ENCODE measurements at places on chromosomes 4 and X. TPM values are rescaled to one million over a fixed set of nuclear protein-coding genes. Genes with fewer than 3 reads are reported as not detected.

Gene SPACA5
- total RNA-seq, result not detected

Gene SOX3
- not detected for total RNA-seq

Gene LANCL3
- 0.98 TPM for total RNA-seq

Gene GJB1
- total RNA-seq, result not detected

Gene ADH6
- not detected for total RNA-seq

Gene KLKB1
- total RNA-seq, result not detected

Gene TLR3
- 2.9 TPM for total RNA-seq

Gene C1QTNF7
- total RNA-seq, result not detected

Gene SSX3
- total RNA-seq, result not detected

Gene STATH
- total RNA-seq, result not detected

Gene TACC3
- total RNA-seq, result 19.5 TPM

Gene ZBTB33
- total RNA-seq, result 27.1 TPM

Gene P2RY8
- total RNA-seq, result not detected

Gene RNF175
- total RNA-seq, result not detected

Gene PFKFB1
- 0.10 TPM for total RNA-seq

Gene BCORL1
- 3.2 TPM for total RNA-seq

Gene PAGE2B
- total RNA-seq, result not detected

Gene BTC
- 0.10 TPM for total RNA-seq

Gene SPANXB1
- not detected for total RNA-seq

Gene FHDC1
- total RNA-seq, result 0.10 TPM

Gene PDGFC
- 8.8 TPM for total RNA-seq

Gene MAGEA12
- not detected for total RNA-seq

Gene DIPK2B
- total RNA-seq, result 141 TPM

Gene RTL3
- under 0.01 TPM for total RNA-seq

Gene SYP
- under 0.01 TPM for total RNA-seq

Gene SMIM31
- total RNA-seq, result not detected

Gene NPY1R
- total RNA-seq, result not detected

Data from vein endothelial cell (primary cell).